Epithelial cell of esophagus (primary cell): ENCODE measurements at places on chromosomes 6 and 20.

DNA sequence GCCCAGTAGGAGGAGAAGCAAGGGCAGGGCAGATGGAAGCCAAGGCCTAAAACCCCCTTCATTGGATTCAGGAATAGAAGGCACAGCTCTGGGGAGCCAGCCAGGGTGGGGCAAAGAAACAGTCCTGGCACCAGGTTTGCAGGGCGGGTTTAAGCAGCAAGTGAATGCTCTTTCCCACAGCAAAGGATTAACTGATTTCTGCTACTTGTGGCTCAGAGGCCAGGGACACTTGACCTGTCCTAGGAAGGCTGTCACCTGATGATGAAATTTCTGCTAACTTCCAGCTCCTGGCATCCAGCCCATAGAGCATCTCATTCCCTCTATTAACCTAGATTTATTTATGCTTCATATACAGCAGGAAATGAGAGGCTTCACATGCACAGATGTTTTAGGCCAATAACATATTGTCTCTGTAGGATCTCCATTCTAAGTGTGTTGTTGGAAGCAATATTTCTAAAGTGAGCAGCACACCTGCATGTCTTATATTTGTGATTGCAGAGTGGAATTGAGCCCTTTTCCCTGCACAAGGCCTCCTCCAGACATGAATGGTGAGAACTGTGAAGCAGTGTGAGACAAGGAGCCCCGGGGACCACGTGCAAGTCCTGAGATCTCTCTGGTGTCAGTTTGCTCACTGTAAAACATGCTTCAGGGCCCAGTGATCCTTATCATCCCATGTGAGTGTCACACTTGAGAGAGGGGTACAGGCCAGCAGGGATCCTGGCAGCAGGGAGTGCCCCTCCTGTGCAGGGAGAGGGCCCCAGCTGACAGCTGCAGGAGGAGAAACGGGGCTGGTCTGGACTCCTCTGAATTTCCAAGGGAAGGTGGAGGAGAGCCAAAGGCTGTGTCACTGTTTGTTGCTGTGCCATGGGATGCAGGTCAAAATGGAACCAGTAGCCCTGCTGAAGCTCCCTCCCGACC, 41.1 kb upstream of the CST5 start:
- DNase-seq = no peak

- DNase-seq = peak; percentile 8
Observed at GRCh38 chr6:43454696-43455530, 435 bp downstream of the DLK2 start.

- no peak for DNase-seq
Observed at GRCh38 chr20:54237116-54237943, 29.4 kb downstream of the PFDN4 start.

- no peak for DNase-seq
Observed at GRCh38 chr20:2273634-2274302, 22.0 kb upstream of the TGM3 start.

GRCh38 chr20:35199740-35200139, 26.8 kb upstream of the MMP24 start:
- peak; percentile 71 for DNase-seq

GRCh38 chr20:63881451-63882226, 13.3 kb upstream of the DNAJC5 start:
- DNase-seq = no peak

- DNase-seq = no peak
Observed at GRCh38 chr20:41467220-41467619, 100.6 kb upstream of the EMILIN3 start.

GRCh38 chr6:50890579-50890978, 71.9 kb downstream of the TFAP2B start:
- no peak for DNase-seq

GRCh38 chr6:1315560-1316386, 3.9 kb downstream of the FOXQ1 start:
- DNase-seq = no peak

GRCh38 chr20:59772373-59772705, 161.1 kb downstream of the SYCP2 start:
- no peak for DNase-seq

DNA sequence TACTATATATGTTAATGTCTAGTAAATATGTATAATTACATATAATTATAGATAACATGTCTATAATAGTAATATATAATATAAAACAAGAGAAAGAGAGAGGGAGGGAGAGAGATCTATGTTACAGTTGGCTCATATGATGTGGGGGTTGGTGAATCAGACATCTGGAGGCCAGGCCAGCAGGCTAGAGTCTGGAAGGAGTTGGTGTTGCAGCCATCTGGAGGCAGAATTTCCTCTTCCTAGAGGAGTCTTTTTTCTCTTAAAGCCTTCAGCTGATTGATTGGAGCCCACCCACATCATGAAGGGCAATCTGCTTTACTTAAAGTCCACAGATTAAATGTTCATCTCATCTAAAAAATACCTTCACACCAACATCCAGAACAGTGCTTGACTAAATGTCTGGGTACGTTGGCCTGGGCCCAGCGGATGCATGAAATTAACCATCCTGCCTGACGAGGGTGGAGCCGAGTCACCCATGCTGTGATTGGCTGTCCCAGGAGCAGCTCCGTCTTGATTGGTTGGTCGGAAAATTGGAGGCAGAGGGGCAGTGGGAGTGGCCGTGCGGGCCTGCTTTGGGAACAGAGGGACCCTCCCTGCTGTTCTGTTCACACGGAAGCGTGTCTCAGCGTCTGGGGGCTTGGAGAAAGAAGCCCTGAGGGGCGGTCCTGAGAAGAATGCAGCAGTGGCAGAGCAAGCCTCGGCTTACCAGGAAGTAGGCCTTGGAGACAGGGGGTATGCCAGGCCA, 392.4 kb downstream of the QKI start:
- DNase-seq = no peak

DNA sequence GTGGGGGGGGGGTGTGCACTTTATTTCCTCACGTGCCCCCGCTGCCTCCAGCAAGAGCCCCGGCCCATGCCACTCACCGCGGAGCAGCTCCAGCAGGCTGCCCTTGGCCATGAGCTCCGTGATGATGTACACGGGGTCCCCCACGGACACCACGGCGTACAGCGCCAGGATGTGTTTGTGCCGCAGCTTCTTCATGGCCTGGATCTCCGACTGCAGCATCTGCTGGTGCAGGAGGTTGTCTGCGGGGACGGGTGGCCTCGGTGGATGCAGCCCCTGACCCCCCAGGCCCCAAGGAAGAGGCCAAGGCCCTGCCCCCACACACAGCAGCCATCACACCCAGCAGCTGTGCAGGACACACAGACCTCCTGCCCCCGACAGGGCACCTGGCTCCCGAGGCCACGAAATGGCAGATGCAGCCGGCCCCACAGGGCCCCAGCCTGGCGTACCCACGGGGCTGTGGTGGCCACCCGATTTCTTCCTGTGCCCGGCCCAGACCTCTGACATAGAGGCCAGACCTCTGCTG, 4.7 kb downstream of the PTK6 start:
- no peak for DNase-seq

DNA sequence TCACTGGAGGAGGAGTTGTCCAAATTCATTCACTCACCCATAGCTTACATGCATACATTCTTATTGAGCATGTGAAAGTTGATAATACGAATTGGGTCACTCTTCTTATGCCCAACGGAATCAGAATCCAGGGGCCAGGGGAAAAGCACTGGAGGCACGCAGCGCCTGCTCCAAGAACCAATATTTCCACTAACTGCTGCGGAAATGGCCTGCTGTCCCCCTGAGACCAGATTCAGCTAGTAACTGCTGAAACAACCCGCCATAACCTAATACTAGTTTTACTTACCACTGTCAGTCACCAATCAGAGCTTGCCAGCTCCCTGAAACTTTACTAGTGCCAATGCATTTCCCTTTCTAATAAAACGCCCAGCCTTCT, 641 bp upstream of the FKBP1A start:
- DNase-seq = no peak

DNA sequence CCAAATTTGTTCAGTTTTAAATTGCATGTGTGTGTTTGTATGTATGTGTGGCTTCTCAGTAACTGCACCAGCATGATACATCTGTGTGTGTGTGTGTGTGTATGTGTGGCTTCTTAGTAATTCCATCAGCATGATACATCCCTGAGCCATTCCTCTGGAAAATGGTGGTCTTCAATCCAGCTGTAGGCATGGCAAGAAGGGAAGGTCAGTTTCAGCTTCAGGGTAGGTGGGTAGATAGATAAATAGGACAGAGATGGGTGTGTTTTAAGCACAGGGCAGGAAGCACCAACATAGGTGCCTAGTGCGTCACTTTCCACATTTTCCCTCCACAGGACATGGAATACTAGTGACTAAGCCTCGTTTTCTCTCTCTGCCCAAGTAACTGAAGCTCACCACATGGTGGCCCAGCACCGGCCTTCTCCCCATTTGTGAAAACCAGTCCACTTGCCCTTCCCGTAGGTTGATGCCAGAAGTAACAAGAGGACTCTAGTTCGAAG, 82.9 kb downstream of the RPP40 start:
- no peak for DNase-seq

DNA sequence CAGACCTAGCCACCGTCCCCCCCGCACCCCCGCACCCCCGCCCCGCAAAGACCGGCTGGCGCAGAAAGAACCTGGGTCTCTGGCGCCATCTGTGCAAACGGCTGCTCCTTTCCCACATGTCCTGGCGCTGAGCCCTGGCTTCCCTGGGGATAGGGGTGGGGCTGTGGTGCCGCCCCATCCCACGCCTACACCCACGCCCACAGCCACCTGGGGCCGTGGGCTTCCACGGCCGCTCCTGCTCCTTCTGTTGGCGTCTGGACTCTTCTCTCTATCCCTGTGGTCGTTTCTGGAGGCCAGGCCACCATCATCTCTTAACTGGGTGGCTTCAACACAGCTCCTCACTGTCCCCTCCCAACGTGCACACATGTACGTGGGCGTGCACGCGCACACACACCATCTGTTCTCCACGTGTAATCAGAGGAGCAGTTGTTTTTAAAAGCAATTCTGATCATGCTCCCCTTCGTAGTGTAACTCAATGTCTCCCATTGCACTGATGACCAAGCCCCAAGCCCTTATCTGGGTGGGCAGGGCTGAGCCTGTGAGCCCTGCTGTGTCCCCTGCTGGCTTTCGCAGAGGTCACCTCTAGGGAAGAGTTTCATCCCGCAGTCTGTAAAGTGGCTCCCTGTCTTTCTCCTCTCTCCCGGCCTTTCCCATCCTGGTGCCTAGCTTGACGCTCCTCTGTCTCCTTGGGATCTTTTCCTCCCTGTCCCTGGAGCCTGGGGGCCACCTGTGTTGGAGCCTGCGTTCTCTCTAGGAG, 31.9 kb upstream of the FAM83D start:
- no peak for DNase-seq

GRCh38 chr6:5624256-5624655, 362.9 kb downstream of the FARS2 start:
- no peak for DNase-seq

DNA sequence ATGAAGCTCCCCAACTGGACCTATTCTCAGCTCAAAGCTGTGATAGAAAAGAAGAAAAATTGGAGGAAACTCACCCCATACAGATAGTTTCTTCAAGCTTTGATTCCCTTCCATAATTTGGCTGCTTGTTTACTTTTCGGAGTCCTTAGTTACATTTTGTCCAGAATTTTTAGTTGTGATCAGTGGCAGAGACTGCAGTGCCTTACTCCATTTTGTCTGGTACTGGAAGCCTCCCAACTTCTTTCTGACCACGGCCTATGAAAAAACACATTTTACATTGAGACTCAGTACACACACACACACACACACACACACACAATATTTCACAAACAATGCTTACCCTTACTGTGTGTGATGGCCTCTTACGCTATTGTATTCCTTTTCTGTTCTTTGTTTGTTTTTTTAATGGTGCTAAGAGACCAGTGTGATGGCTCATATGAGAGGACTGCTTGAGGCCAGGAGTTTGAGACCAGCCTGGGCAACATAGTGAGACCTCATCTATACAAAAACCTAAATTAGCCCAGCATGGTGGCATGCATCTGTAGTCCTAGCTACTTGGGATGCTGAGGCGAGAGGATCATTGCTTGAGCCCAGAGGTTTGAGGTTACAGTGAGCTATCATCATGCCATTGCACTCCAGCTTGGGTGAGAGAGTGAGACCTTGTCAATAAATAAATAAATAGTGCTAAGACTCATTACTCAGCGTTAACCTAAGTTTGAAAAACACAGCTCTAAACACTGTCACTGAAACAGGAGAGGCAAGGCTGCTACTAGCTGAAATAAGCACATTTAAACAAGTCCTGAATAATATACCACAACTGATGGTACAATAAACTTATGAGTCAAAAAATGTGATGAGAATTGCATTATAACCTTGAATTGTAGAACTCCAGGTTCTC, 13.8 kb upstream of the RNF8 start:
- DNase-seq = no peak

DNA sequence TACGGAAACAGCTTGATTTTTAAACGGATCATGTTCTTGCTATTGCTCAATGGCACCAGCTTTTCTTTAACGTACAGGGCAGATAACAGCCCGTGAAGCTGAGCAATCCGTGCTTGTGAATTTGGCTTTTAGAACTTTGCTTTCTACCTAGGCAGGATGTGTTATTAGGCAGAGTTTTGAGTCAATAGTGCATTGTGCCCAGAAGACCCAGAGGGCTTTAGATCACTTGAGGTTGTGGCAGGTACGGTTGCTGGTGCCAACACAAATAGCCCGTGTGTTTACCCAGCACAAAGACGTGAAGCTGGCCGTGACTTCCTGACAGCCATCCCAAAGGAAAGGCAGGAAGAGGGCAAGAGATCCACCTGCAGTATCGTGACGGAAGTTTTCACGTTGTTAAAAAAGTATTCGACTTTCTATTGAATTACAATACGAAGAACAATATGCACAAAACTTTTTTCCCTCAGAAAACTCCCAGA, 117.4 kb upstream of the FRMD1 start:
- peak; percentile 0 for DNase-seq

DNA sequence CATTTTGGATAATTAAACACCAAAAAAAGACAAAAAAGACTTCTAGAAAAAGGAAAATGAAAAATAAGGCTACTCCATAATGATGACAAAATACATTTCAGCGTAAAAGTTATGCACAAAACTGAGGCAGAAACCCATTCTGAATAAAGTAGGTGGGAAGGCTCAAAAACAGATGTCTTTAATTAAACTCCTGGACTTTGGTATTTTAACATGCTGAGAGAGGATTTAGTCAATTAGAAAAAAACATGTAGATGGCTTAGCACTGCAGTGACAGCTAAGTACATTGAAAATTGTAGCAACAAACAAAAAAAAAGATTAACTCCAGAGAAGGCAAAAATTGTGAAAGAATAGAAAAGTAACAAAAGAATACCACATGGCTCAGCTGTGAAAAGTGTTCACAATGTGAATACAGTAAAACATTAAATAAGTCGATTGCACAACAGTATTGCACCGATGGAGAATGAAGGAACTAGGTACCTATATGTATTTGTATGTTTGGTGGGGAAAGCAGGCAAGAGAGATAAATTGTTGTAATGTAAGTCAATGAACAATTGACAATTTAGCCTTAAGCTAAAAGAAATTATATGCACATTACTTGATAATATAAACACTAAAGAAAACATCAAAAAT, 59.5 kb downstream of the TBC1D32 start:
- no peak for DNase-seq

GRCh38 chr6:84197708-84198107, 29.7 kb downstream of the CEP162 start:
- no peak for DNase-seq
